Urinary bladder (tissue), 4 donors: ENCODE measurements at places on chromosomes 3 and 15. TPM values are rescaled to one million over a fixed set of nuclear protein-coding genes. Genes with fewer than 3 reads are reported as not detected.

The VILL gene
- polyA plus RNA-seq: 17.5 TPM

The STRIT1 gene
- polyA plus RNA-seq: not detected

The FGD5 gene
- 18.8 TPM for polyA plus RNA-seq

The GALNT15 gene
- polyA plus RNA-seq: 121 TPM

The SERPINI1 gene
- polyA plus RNA-seq: 8.9 TPM

GRCh38 chr15:90686435-90687218 lies 30.5 kb upstream of the BLM start:
- no peak for DNase-seq

- no peak for DNase-seq
Measured at GRCh38 chr3:195558602-195559001, 15.5 kb upstream of the PPP1R2 start.

GRCh38 chr3:19232566-19232965 lies 84.3 kb downstream of the KCNH8 start:
- no peak for DNase-seq

DNA sequence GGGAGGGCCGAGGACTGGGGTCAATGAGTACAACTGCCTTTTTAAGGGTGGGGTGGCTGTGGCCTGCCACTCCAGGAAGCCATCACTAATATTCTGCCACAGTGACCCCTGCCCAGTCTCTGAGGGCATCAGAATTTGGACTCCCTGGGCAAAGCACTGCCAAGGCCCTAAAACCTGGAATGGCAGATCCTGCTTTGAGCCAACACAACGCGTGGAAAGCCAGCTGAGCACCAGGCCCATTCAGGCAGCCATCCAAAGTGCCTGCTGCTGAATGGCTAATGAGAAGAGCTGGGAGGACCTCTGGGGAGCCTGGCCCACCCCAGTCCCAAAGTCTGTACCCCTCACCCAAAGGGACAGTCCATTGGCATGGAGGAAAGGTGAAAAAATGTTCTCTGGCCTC lies 5.0 kb downstream of the TWF2 start:
- DNase-seq: no peak
